ENCODE measurements at places on chromosomes 5 and 9.

- DNase-seq = no peak
Measured at GRCh38 chr5:50733741-50734140, 67.3 kb downstream of the PARP8 start.

GRCh38 chr5:180647941-180648500 lies 1.4 kb downstream of the FLT4 start:
- DNase-seq = no peak

GRCh38 chr5:625516-625915 lies 13.4 kb downstream of the CEP72 start:
- no peak for DNase-seq

DNA sequence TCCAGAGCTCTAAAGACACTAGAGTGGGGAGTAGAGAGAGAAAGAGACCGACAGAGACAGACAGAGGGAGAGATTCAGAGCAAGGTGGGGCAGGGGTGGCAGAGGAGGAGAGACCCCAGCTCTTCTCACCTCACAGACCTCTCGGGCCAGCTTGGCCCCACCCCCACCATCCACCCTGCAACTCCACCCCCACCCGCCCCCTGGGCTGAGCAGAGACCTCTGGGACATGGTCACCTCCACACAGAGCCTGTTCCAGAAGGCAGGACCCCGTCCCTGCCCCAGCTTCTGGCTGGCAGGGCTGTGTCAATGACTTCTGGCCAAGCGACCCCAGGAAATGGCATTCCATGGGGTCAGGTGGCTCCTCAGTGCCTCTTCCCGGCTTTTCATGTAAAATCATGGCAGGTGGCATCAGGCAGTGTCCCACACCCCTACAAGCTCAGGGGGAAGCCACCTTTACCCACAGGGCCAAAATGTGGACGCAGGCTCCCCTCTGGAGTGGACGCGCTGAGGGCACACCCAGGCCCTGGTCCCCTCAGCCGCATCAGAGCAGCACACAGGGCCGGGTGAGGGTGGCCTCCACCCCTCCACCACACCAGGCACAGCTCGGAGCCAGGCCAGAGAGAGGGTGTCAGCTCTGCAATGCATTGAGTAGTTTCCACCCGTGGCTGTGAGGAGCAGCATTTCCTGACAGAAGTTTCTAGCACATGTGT lies 131.2 kb upstream of the LPCAT1 start:
- DNase-seq = no peak

DNA sequence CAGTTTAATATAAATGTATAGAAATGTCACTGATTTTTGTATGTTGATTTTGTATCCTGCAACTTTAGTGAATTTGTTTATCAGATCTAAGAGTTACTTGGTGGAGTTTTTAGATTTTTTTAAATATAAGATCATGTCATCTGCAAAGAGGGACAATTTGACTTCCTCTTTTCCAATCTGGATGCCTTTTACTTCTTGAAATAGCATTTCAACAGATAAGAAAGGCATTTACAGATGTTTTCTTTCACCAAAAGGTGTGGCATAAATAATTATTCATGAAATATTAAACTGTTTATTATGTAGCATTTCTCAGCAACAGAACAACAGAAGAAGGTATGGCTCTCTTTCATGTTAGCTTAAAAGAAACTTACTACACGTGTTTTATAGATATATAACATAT lies 34.9 kb upstream of the NIPBL start:
- no peak for DNase-seq

DNA sequence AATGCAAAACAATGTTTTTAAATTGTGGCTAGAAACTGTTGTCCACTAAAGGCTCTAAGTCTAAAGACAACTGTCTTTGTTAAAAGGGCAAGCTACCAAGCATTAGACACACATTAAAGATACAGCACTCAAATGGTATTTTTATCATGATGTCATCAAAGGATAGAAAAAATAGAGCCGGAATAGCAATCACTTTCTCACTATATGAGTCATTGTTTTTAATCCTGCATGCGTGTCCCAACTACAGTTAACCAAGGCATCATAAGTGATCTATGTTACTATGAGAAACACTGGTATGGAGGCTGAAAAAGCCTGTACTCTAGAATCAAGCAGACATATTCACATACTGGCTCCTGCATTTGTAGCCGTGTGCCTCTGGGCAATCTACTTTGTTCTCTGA lies 1.9 kb upstream of the PJA2 start:
- DNase-seq = peak; percentile 57

- DNase-seq = no peak
Measured at GRCh38 chr9:34907044-34907443, 51.0 kb upstream of the PHF24 start.
